ENCODE measurements at places on chromosomes 16 and 17.

DNA sequence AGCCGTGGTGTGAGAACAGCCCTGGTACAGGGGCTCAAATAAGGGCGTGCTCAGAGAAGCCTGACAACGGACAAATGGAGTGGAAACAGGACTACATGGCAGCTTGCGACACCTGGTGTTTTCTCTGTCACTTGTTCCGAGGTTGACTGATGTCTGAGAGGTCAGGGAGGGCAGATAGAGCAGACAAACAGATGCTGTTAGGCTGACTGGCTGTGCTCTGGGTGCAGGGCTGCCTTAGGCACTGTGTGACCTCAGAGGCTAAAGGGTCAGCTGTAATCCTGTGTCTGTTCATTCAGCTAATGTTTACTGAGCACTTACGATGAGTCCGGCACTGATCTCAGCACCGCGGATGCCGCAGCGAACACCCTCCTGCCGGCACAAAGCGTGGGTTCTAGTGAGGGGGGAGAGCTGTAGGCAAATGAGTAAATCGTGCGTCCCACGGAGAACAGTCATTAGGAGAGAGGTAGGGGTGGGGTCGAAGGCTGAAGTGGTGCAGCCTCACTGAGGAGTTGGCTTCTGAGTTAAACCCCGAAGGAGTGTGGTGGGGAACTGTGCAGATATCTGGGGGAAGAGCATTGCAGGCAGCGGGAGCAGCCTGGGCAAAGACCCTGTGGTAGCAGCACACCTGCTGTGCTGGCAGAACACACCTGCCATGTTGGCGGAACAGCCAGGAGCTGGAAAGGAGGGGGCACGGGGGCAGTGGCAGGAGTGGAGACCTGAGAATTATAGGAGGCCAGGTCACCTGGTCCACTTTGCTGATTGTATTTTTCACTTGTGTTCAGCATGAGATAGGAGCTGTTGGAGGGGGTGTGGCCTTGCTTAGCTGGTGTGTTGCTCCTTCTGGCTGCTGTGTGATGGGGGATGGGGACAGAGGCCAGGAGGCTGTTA, 35.0 kb downstream of the GPT2 start:
- no peak overlapping the region for H3K4me3 ChIP-seq
- H3K27ac ChIP-seq = peak overlapping the region; percentile 88
- no peaks in the 10 kb centered on the region for H3K27me3 ChIP-seq

GRCh38 chr16:81599034-81599744, 154.6 kb downstream of the CMIP start:
- no peaks in the 10 kb centered on the region for H3K36me3 ChIP-seq
- DNase-seq = no peak
- no peak overlapping the region for H3K4me3 ChIP-seq
- peak overlapping the region; percentile 24 for H3K27ac ChIP-seq
- no peaks in the 10 kb centered on the region for H3K27me3 ChIP-seq

GRCh38 chr16:15960124-15960971, 10.9 kb downstream of the ABCC1 start:
- H3K27me3 ChIP-seq = no peaks in the 10 kb centered on the region
- peaks cover 9% of the 10 kb centered on the region for H3K4me1 ChIP-seq
- peak overlapping the region; percentile 83 for H3K27ac ChIP-seq
- H3K4me3 ChIP-seq = no peak overlapping the region
- peaks cover 20% of the 10 kb centered on the region for H3K36me3 ChIP-seq
- DNase-seq = no peak

GRCh38 chr17:49104511-49105074, 28.0 kb upstream of the B4GALNT2 start:
- H3K4me1 ChIP-seq = no peaks in the 10 kb centered on the region
- H3K4me3 ChIP-seq = no peak overlapping the region
- H3K27ac ChIP-seq = no peak overlapping the region

GRCh38 chr17:72702998-72703397, 389.5 kb downstream of the SLC39A11 start:
- no peak for DNase-seq
- peaks cover 2% of the 10 kb centered on the region for H3K36me3 ChIP-seq
- H3K4me3 ChIP-seq = no peak overlapping the region

- no peaks in the 10 kb centered on the region for H3K36me3 ChIP-seq
- DNase-seq = no peak
- no peak overlapping the region for H3K4me3 ChIP-seq
- H3K27ac ChIP-seq = peak overlapping the region; percentile 57
Measured at GRCh38 chr16:73012341-73012740, 35.6 kb downstream of the ZFHX3 start.

DNA sequence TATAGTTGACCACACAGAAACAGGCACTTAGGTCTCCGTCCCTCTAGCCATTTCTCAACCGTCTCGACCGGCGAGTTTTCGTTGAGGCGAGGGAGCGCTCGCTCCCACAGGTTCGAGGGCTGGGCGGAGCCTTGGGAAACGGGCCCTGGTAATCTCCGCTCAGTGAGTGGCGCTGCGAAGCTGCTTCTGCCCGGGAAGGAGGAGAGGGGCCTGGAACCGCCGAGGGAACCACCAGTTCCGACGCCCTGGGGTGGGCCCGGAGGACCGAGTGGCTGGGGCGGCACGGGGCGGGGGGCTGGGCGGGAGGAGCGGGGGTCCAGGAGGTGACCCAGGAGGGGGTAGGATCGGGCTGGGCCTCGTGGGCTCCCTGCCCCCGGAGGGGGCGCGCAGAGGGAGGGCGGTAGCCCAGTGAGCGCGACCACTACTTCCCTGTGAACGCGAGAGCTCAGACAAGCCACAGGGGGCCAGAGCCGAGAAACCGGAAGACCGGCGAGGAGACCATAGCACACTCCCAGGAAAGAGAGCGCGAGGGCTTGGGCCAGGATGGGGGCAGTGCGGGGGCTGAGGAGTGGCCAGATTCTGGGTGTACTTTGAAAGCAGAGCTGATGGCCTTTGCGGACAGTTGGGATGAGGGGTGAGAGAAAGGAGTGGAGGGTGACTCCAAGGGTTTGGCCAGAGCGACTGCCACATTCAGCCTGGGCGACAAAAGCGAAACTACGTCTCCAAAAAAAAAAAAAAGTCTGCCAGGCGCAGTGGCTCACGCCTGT, 29.9 kb upstream of the ARL4D start:
- peaks cover 52% of the 10 kb centered on the region for H3K4me1 ChIP-seq
- peak overlapping the region; percentile 100 for H3K27ac ChIP-seq
- DNase-seq = peak; percentile 53
- H3K27me3 ChIP-seq = peaks cover 8% of the 10 kb centered on the region
- H3K36me3 ChIP-seq = no peaks in the 10 kb centered on the region

Measured in neural crest cell (in vitro differentiated cells).